ENCODE measurements at places on chromosomes 1 and 21.

DNA sequence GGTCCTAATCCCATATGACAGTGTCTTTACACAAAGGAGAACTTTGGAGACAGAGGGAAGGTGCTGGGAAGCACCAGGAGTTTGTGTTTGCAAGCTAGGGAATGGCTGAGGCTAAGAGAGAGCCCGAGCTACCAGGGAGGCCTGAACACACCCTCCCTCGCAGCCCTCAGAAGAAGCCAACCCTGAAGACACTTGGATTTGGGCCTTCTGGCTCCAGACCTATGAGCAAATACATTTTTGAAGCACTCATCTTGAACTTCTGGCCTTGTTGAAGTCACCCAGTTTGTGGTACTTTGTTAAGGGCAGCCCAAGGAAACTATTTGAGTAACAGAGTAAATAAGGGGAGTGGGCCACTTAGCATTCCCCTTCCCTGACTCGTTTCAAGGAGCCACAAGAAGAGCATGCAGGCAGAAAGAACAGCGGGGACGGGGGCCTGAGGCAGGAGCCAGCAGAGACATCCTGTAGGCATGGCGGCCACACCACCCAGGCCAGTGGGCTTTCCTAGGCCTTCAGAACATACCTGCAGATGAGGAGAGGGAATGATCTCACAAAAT, 13.2 kb upstream of the QSOX1 start:
- DNase-seq = no peak

- no peak for DNase-seq
Observed at GRCh38 chr1:26493267-26493666, 21.0 kb downstream of the HMGN2 start.

- no peak for DNase-seq
Observed at GRCh38 chr1:20981915-20982314, 194.8 kb downstream of the EIF4G3 start.

- no peak for DNase-seq
Observed at GRCh38 chr1:21365036-21365435, 74.8 kb upstream of the ECE1 start.

DNA sequence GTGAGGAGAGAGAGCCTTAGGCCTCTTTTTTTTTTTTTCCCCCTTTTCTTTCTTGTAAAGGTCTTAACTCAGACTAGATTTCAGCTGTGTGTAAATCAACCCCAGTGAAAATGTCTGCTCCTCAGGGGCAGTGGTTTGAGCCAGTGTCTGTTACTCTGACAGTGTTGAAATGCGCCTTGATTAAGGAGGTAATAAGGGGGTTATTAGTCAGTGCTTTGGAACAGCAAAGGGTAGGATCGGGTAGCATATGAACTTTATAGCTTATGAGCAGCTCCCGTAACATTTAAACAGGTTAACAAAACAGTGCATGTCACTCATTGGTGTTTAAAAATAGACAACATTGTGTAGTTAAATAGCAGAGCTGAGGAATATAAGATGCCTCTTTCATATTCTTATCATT, 10.3 kb downstream of the UTP11 start:
- DNase-seq = no peak

DNA sequence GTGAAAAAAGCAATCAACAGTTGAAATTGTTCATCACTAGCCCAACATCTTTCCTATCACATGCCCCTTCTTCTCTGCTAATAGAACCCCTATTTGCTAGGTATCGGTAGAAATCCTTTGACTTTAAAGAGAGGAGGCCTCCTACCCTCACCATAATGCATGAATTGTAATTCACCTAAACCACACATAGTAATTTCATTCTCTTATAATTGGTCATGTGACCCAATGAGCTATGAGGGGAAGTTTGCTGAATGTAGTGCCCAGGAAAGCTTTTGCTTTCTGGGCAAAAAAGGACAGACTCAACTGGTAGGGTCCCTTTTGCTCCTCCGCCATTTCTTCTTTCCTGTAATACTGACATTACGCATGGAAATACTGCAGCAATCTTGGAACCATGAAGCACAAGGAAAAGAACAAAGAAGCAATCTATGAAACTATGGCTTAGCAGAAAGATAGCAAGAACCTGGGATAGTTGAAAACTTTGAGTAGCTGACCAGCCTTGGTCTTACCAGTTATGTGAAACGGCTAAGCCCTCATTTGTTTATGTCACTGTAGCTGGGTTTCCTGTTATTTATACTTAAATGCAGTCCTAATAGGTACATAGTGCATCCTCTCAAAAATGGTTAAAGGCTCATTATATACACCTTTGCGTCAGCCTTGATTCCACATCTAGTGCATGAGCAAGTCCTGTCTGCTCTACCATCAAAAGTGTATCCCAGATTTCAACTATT, 10.2 kb upstream of the CHI3L2 start:
- DNase-seq = no peak

DNA sequence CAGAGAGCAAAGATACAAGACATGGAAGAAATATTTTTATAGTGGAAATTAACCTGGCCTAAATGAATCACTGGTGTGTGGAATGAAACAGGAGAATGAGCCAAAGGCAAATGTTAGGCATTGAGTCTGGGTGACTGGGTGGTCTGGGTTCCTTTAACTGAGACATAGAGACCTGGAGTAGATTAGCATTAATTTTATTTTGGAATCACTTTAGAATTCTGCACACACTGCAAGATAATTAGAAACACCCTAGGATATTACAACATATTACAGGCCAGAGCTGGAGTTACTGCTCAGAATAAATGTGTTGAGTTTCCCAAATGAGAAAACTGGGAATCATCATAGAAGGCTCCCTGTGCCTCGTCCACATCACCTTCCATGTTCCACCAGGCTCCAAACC, 85.5 kb downstream of the PLPPR5 start:
- DNase-seq = no peak

- DNase-seq = peak; percentile 76
Observed at GRCh38 chr1:15849775-15850324, 2.3 kb downstream of the SPEN start.

DNA sequence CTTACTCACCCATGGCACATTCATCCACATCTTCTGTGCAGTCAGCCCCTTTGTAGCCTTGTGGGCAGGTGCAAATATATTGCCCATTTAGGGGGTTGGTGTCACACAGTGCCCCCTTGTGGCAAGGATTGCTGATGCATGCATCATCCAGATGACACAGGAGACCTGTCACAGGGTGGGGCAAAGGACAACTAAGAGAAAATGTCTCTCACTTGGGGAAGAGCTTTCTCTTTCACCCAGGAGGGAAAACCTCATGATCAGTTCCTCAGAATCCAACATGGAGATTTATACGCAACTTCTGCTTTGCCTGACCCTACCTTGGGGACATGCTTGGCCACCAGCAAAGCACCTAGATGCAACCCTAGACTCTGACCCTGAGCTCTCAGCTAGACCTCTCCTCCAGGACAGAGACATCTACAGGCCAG, 71.8 kb upstream of the ADAM30 start:
- peak; percentile 93 for DNase-seq

DNA sequence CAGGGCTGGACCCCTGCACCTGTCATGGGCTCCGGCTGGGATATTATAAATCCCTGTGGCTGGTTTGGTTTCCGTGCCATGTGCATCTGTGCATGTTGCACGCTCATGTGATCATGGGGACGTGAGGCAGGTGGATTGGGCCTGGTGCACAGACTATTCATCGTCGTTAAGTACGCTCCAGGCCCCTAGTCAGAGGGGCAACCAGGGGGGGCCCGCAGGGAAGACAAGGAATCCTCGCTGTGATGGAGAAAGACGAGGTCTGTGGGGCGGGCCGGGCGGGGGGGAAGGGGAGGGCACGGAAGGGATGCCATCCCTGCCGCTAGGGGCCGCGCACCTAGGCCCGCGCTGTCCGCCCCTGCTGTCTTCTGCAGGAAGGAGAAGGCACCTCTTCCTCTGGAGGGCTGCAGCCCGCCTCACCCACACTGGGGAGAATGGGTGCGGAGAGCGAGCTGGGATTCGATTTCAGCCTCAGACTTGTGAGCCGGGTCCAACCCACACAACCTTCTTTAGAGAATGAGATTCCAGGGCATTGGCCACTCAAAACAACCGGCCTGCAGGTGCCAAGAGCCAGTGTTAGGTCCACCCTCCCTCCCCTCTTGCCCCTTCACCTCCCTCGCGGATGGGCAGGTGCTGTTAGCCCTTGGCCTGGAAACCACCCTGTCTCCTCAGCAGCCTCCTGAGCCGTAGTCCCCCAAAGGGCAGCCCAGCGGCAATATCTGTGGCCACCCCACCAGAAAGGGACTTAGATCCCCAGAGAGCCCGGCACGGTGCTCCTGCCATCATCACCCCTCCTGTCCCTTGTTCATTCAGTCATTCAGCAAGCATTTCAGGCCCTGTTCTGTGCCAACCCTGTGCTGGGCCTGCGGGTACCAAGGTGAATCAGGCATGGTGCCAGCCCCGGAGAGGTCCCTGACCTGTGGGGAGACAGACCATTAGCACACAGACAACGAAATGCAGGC, 950 bp upstream of the LRP8 start:
- peak; percentile 74 for DNase-seq

DNA sequence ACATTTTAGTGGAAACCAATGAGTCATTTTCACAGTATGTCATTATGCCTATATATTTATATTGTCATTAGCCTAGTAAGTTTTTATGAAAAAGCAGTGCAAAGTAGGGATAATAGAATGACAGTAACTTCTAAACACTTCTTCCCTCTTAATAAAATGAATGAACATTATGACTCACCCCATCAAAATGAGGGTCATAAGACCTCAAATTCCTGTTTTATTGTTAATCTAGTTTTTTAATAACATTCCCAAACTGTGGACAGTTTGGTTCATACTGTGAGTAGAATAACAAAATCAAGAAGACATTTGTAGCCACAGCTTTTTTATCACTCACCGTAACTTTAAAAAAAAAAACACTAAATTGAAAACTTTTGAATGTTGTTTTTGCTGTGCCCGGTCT, 160.5 kb downstream of the LRRC40 start:
- no peak for DNase-seq

DNA sequence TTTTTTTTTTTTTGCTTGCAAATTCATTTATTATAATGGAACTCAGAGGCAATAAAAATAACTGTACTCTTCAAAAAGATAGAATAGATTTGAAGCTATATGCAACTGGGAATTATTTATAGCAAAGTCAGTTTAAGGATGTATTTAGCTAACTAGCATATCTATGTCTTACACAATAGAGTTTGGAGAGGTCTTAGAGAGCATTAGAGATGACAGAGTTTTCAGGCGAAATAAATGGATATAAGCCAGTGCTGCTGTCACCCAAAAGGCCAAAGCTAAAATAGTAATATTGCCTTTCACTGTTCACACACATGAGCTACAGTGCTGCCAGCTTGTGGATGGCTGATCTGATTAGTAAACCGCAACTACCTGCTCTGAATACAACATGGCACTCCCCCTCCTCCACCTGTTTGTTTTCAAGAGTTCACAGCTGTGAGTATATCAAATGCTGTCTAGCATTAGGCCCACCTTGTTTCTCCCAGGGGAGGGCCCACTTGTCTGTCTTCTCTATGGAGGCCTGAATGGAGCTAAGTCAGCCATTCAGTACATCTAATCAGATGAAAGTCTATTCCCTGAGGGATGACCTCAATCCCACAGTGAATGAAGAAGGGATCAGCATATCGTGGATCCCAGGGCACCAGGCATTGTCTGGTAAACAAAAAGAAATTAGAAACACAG, 25.2 kb upstream of the SSX2IP start:
- DNase-seq = no peak

- peak; percentile 90 for DNase-seq
Observed at GRCh38 chr1:65075123-65075976, 72.7 kb upstream of the AK4 start.

DNA sequence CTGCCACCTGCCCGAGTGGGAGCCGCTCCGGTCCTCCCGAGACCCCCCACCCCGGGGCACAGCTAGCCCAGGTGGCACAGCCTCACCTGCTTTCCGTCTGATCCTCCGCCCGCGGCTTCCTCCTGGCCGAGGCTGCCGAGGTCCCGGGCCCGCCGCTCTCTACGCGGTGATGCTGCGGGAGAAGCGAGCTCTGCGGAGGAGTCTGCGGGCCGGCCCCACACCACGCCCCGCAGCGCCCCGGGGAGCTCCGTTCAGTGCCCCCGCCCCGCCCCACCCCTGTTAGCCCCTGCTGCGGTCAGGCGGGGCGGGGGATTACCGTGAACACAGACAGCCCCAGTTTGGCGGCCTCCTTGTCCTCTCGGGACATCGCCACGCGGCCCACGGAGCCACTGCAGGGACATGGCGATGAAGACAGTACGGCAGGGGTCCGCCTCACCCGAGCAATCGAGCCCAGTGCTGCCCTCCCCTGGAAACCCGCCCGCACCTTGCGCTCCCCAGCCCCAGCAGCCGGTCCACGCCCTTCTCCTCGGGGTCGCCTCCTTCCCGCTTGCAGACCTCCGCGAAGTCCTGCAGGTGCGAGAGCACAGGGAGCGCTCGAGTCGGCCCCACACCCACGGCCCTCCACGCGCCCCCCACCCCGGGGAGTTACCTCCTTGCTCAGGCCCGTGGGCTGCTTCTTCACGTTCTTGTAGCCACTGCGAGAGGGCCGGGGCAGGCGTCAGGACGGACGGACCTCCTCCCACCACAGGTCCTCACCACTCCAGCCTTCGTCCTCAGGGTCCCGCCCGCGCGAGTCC, 933 bp downstream of the C1orf35 start:
- peak; percentile 84 for DNase-seq

DNA sequence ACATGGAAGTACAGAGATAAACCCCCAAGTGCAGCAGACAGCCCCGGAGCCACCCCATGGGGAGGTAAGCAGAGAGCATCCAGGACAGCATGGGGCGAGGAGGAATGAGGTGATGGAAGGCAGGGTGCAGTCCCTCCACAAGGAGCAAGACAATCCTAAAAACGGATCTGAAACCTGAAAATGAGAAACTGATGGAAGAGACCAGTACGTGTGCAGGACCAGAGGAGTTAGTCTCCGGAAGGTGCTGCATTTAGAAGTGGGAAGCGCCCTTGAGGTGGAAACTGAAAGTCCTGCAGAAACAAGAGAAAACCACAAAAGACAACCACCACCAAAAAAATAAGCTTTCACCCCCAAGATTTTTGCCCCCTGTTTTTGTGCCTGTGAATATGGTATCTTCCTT, 17.4 kb upstream of the DDOST start:
- peak; percentile 78 for DNase-seq

DNA sequence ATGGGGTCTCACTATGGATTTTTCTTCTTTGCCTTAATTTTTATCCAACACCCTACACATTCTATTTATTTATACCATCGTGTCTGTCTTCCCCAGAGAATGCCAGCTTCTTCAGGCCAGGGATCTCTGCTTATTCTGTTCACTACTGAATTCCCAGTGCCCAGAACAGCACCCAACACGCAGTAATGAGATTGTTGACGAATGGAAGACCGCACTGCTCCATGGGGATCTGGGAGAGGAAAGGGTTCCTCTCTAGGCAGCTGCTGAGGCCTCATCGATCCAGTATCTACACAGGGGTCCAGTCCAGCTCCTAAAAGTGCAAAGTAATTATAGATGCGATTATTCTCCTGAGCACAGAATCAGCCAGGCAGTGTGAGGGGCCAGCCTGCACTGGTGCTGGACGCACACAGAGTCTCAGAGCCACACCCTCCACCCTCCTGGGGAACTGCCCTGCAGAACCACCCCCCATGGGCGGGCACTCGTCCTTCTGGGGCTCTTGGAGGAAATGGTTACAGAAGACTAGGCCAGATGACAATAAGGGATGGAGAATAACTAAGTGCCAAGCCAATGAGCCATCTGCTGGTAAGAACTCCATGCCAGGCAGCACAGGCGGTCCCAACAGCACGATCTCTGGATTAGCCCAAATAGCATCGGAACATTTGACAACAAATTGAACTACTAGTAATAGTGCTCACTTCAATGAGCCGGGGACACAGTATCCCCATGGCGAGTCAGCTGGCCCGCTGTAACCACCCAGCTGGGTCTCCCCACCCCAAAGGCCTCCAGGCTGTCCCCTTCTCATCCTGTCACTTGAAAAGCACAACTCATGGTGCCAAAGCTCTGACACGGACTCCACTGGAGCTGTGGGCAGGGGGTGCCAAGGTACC, 1.7 kb upstream of the PDE9A start:
- DNase-seq = no peak
